ENCODE measurements at places on chromosomes 2 and 18.

GRCh38 chr18:8264861-8265411 lies 344.3 kb upstream of the RAB12 start:
- peak; percentile 24 for DNase-seq

DNA sequence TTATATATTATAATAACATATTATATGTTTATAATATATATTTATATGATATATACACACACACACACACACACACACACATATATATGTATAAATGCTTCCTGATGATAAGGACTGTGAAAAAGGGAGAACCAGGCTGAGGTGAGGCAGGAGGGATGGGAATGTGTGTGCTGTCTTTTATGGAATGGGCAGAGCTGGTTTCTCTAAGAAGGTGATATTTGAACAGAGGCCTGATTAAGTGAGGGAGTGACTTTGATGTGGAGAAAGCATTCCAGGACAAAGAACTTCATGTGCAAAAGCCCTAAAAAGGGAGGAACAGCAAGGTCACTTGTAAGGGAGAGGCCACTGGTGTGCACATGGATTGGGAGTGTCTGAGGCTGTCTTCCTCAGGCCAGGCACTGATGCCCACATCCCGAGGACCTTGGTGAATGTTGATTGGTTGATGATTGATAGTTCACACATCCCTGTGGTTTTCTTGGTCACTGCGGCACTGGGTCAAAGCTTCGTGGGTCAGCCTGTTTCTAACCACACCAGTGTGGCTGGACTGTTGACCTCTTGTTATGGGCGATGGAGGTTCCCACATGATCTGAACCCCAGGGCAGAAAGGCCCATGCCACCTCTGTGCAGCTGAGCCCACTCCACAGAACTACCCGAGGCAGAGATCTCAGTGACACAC lies 196.9 kb downstream of the MYCN start:
- no peak for DNase-seq

DNA sequence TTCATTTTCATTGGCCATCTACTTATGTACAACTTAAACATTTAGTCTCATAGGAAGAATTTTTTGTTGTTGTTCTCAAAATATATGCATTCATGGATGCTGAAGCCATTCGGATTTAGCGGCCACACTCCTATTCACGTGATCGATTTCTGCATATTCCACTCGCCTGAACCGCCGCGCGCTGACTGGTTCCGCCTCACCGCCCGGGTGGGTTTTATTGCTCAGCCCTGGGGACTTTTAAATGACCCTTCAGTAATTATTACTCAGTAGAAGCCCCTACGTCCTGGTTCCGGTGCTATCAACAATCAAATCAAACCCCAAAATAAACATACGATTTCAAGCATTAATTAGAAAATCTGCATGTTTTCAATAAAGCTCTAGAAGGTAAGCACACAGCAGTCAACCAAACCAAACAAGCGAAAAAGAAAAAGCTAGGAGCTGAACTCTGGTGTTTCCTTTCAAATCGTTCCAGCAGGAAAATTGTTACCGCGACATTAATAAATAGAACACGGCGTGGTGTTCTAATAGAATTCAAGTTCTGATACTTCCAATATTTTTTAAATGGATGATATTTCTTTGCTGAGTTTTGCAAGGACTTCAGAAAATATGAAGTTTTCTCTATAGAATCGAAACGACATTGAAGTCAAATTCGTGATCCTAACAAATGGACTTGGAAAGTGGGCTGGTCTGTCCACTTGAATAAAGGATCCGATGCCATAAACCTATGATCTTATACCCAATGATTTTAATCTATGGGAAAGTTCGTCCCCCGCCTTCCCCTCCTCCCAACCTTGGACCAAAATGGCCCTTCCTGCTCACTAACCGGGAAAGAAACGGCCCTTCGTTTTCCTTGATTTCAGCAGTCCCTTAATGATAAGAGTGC lies 9.3 kb downstream of the PAX3 start:
- no peak for DNase-seq

GRCh38 chr2:26074676-26075075 lies 40.8 kb downstream of the RAB10 start:
- no peak for DNase-seq

DNA sequence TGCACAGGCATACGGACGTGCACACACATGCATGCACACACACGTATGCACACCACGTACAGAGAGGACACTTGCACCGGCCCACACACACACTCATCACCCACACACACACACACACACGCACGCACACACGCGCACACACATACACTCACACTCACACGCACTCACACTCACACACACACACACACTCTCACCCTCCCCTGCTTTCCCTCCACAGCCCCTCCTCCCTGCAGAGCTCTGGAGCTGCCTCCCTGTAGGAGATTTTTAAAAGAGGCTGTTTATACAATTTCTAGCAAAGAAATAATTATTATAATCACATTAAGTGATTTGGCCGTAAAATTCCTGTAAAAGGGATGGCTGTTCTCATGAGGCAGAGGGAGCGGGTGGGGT lies 36.5 kb upstream of the SNED1 start:
- no peak for DNase-seq

- no peak for DNase-seq
Measured at GRCh38 chr2:237564526-237565131, 1.7 kb upstream of the PRLH start.

DNA sequence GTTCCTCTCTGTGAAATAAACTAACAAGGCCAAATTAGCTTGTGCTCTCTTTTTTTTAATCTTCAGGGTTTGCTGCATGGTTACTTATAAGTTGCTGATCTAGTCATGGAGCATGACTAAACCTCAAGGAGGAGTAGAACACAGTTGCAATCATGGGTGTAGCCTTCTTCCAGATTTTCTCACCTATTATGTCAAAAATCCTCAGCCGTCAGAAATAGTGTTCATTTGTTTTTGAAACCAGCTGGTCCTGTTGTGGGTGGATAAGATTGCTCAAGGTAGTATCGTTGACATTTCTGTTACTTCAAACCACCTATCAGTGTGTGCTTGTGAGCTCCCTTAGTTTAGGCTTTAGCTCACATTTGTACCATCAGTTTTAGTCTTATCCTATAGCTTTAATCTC lies 11.2 kb downstream of the RELCH start:
- DNase-seq = no peak

DNA sequence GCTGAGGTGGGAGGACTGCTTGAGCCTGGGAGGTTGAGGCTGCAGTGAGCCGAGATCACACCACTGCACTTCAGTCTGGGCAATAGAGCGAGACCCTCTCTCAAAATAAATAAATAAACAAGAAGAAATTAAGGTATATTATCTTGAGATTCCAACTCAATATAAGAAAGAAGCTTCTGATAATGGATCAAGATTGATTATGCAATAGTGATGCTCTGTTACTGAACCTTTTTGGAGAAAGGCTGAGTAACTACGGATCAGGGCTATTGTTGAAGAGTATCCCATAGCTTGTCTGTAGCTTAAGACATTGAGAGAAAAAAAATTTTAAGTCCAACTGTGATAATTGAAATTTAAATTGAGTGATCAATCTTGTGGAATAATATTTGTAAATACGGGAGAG lies 17.7 kb downstream of the GULP1 start:
- DNase-seq = no peak

- DNase-seq = peak; percentile 17
Measured at GRCh38 chr2:39069136-39069515, 51.7 kb downstream of the SOS1 start.

- peak; percentile 86 for DNase-seq
Measured at GRCh38 chr2:26068602-26069298, 34.9 kb downstream of the RAB10 start.

DNA sequence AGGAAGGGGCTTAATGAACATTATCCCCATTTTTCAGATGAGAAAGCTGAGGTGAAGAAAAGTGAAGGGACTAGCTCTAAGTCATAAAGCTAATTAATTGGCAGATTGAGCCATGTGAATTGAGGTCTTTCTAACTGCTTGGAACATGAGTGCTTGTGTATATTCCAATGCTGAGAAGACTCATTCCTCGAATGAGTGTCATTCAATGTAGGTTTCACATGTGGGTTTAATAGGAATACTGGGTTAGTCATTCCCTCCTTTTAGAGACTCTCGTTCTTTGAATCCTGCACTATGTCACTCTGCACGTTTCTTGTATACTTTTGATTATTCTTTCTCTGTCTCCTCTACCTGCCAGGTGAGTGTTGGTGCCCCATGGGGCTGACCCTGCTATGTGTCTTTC lies 218.2 kb downstream of the HRH4 start:
- no peak for DNase-seq

GRCh38 chr2:165872101-165872791 lies 78.2 kb upstream of the GALNT3 start:
- DNase-seq = peak; percentile 21

- peak; percentile 51 for DNase-seq
Measured at GRCh38 chr2:103959174-103960128, 894.5 kb upstream of the POU3F3 start.

DNA sequence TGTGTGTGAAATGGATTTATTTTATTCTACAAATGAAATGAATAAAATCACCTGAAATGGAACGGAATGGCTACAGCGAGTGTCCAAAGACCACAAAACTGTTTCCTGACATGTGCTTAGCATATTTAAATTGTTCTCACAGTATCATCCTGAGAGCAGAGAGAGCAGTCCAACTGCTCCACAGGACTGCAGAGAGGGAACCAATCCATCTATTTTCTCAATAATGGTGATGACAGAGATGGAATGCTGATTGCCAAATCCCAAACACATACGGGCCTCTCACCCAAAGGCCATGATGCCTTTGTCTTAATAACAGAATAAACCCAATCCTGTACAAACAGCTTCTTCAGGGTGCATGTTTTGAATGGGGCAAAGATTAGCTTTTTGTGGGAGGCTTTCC lies 41.1 kb downstream of the STAT1 start:
- DNase-seq = no peak

GRCh38 chr18:5771343-5771742 lies 124.0 kb downstream of the TMEM200C start:
- no peak for DNase-seq

DNA sequence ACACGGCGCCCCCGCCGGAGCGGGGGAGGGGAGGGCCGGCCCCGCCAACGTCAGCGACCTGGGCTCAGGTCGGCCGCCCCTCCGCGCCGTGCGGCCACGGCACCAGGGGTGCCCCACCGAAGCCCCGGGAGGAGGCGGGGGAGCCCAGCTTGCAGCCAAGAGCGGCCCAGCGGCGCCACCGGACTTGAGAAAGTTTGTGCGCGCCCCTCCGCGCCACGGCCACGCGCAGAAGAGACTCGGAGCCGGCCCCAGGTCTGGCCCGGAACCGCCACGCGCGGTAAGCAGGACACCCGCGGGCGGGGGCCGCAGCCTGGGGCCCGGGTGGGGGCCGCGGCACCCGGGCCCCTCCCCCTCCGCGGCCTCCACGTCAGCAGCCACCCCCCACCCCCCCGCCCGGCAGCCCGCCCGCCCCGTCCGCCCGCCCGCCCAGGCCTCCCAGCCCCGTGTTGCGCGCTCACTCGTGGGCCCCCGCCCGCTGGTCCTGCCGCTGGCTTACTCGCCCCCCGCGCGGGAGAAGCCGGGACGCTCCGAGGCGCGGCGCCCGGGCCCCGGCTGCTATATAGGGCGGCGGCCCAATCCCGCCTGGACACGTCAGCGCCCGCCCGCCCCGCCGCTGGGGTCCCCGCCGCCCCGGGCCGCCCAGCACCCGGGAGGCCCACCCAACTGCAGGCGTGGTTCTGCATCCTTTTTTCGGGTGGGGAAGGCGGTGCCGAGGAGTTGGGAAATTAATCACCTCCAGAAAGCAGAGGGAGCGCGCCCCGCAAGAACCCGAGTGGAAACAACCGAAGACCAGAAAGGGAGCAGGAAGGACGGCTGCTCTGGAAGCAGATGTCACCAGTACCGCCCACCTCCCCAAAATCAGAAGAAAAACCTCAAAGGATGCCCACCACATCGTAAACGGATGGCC lies 42.9 kb downstream of the HDLBP start:
- DNase-seq = peak; percentile 75

DNA sequence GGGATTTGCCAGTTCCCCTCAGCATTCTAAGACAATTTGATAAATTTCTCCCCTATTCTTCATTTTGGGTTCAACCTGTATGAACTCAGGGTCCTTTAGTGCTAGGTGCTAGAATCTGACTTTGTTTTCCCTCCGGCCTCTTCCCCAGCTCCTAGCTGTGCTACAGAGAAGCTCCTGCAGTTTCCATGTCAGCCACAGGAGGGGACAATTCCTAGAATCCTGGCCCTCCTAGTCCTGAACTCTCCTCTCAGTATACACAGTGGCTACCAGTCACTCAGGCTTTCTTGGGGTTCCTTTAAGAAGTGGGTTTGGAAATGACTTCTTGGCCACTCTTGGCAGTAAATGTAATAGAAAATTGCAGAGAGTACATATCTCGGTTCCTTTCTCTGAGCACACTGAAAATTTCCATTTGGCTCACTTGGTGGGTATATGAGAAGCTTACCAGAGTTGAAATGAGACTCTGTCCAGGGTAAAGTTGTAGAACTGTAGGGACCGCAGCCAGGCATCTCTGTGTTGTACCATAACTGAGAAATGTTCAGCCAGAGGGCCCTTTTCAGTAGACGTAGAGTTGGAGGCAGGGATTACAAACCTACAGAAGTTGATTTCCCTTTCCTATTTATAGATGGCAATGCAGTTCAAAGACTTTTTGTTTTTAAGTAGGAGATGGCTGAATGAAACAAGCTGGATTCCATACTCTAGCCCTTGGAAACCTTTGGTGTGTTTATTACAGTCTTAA lies 5.0 kb upstream of the CHST10 start:
- peak; percentile 42 for DNase-seq

DNA sequence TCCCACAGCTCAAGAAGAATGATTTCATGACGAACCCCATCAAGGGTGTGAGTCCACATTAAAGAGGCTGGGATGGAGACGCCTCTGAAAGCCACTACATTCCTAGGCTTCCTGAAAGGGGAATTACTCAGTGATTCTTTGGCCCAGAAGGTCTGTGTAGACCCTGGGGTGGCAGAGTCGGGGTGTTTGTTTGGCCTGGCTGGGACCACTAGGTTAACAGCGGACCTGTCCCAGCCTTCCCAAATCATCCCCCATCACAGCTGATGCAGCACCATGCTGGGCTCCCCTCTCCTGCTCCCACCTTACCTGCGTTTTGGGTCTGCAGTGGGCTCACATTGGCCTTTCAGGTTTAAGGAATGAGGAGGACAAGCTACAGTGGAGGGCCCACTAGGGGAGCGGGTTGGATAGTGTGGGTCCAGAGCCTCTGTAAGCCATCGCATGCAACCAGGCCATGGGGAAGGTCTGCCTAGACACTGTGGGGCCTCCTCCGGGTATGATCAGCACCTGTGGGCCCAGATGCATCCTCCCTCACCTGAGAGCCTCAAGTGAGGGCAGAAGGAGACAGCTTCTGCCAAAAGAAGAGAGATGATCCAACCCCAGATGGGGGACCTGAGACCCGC lies 16.2 kb downstream of the DIPK1C start:
- DNase-seq = no peak

GRCh38 chr18:69531973-69532372 lies 131.3 kb downstream of the DOK6 start:
- no peak for DNase-seq

DNA sequence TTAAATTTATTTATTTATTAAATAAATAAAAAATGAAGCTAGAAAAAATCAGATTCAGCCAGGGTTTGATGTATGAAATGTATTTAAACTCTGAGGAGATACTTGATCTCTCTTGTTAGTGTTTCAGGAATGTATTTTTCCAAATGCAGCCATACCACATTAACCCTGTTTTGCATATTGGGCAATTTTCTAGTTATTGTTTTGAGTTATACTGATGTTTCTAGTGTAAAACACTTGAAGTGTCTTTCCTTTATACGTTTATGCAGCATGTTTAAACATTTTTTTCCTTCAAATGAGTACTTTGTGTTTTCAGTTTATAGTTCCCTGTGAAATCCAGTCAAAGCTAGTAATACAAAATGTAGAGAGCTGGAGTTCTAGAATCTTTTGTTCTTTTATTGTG lies 69.9 kb downstream of the WDR7 start:
- DNase-seq = no peak

Data from fibroblast of skin of back (primary cell).